Upper lobe of left lung (tissue), 6 donors: ENCODE measurements at places on chromosomes 6 and 20. TPM values are rescaled to one million over a fixed set of nuclear protein-coding genes. Genes with fewer than 3 reads are reported as not detected.

Gene GPX5
- total RNA-seq = not detected

Gene PNRC1
- total RNA-seq = 238 TPM

Gene GGTLC1
- 45.6 TPM for total RNA-seq

Gene RRAGD
- total RNA-seq = 21.0 TPM

Gene ZC3H12D
- total RNA-seq = 2.1 TPM

Gene SNAI1
- 11.0 TPM for total RNA-seq

Gene PPP1R16B
- total RNA-seq = 8.1 TPM

Gene RBPJL
- total RNA-seq = not detected

Gene IMPG1
- total RNA-seq = not detected

Gene FERMT1
- 1.0 TPM for total RNA-seq

Gene C6orf15
- total RNA-seq = not detected

Gene F13A1
- total RNA-seq = 51.2 TPM

Gene PHIP
- total RNA-seq = 25.2 TPM

- peaks cover 5% of the 10 kb centered on the region for H3K4me1 ChIP-seq
- no peak overlapping the region for H3K27ac ChIP-seq
- no peaks in the 10 kb centered on the region for H3K36me3 ChIP-seq
These were observed 192.5 kb downstream of the PTPRK start for GRCh38 chr6:128327890-128328289.

DNA sequence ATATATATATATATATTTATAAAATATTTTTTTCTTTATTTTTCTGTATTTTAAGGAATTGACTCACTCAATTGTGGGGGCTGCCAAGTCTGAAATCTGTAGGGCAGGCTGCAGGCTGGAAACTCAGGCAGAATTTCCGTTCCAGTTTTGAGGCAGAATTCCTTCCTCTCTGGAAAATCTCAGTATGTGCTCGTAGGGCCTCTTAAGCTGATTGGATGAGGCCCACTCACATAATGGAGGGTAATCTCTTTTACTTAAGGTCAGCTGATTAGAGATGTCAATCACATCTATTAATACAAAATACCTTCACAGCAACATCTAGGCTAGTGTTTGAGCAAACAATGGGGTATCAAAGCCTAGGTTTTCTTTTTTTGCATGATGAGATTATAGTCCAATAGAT is 244.7 kb upstream of the RNF24 start:
- no peaks in the 10 kb centered on the region for H3K27me3 ChIP-seq
- no peaks in the 10 kb centered on the region for H3K4me1 ChIP-seq
- DNase-seq = no peak
- no peaks in the 10 kb centered on the region for H3K36me3 ChIP-seq
- no peak overlapping the region for H3K4me3 ChIP-seq

- H3K4me3 ChIP-seq = no peak overlapping the region
- H3K36me3 ChIP-seq = no peaks in the 10 kb centered on the region
- H3K27ac ChIP-seq = no peak overlapping the region
These were observed 10.2 kb upstream of the RNF114 start for GRCh38 chr20:49925901-49926454.

DNA sequence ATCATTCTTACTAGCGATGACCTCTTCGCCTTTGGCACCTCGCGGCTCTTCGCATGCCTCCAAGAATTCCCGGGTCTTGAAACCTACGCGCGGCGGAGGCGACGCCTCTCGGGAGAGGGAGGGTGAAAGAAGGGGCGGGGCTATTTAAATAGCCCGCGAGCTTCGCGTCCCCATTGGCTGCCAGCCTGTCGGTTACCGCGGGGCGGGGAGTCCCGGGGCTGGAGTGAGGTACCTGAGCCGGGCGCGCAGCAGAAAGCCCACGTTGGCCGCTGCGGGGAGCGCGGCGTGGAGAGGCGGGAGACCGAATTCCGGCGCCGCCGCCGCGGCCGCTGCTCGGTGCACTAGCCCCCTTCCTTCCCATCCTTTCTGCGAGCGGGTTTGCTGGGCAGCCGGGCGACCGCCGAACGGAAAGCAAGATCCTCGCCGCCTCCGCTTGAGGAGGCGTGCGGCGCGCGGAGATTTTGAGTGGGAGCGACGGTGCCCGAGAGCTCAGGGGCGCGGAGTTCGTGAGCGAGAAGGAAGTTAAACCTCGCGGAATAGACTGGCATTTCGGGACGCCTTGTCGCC is at the start of gene BMP6:
TSS of gene BMP6 (plus strand) at position 251 of the 567 bp plus-strand sequence. CDS start 857 bp downstream, outside the sequence.
- DNase-seq = peak; percentile 94
- no peak within 1 kb of the TSS for H3K27ac ChIP-seq
- peaks cover 35% of the 10 kb centered on the region for H3K27me3 ChIP-seq
- H3K4me1 ChIP-seq = peaks cover 38% of the 10 kb centered on the region

GRCh38 chr6:111399626-111400025 is 83.4 kb downstream of the REV3L start:
- no peaks in the 10 kb centered on the region for H3K36me3 ChIP-seq
- no peak overlapping the region for H3K27ac ChIP-seq
- no peak overlapping the region for H3K4me3 ChIP-seq
- no peaks in the 10 kb centered on the region for H3K27me3 ChIP-seq

- no peaks in the 10 kb centered on the region for H3K36me3 ChIP-seq
- no peak for DNase-seq
- no peaks in the 10 kb centered on the region for H3K4me1 ChIP-seq
These were observed 193.6 kb downstream of the NKAIN2 start for GRCh38 chr6:123997223-123997622.

DNA sequence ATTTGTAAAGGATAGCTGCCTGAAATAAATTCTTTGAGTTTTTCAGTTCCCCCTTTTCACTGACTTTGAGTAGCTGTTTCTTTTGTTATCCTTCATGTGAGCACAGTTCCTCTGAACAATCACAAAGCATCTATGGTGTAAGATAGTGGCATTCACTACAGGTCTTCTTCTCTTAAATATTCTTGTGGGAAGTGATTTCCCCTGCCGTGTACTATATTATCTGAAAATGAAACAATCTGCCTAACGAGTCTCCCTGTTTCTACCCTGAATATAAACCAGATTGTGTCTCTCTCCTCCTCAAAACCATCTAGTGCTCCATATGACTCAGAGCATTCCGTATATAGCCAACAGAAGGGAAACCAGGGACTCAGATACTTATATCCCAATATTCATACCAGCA is 380.1 kb upstream of the SOX4 start:
- no peak overlapping the region for H3K27ac ChIP-seq
- H3K36me3 ChIP-seq = peaks cover 4% of the 10 kb centered on the region
- H3K4me3 ChIP-seq = no peak overlapping the region
- H3K4me1 ChIP-seq = no peaks in the 10 kb centered on the region

DNA sequence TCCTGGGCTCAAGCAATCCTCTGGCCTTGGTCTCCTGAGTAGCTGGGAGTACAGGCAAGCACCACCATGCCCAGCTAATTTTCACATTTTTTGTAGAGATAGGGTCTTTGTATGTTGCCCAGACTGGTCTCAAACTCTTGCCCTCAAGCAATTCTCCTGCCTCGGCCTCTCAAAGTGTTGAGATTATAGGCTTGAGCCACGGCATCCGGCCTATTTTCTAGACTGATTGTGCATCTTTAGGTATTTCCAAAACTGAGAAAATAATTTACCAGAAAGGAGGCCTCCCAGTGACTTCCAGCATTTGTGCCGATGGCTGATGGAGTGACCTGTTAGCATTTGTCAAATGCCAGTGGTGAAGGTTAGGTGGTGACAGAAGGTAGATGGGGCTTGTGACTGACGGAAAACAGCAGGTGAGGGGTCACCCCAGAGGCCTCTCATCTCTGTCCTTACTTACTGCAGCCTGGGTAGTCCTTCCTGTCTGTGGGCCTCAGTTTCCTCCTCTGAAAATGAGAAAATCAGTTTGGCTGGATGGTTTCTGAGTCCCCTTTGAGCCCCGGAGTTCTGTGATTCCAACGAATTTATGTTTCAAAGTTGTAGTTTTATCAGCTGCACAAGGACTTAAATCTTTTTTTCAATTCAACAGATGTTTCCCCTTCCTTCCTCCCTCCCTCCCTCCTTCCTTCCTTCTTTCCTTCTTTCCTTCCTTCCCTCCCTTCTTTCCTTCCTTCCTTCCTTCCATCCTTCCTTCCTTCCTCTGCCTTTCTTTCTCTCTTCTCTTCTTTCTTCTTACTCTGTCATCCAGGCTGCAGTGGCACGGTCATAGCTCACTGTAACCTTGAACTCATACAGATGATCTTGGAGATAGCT is 53.5 kb downstream of the TGM2 start:
- H3K27me3 ChIP-seq = no peaks in the 10 kb centered on the region
- no peak for DNase-seq
- H3K27ac ChIP-seq = peak overlapping the region; percentile 60
- H3K4me3 ChIP-seq = no peak overlapping the region
- no peaks in the 10 kb centered on the region for H3K36me3 ChIP-seq

DNA sequence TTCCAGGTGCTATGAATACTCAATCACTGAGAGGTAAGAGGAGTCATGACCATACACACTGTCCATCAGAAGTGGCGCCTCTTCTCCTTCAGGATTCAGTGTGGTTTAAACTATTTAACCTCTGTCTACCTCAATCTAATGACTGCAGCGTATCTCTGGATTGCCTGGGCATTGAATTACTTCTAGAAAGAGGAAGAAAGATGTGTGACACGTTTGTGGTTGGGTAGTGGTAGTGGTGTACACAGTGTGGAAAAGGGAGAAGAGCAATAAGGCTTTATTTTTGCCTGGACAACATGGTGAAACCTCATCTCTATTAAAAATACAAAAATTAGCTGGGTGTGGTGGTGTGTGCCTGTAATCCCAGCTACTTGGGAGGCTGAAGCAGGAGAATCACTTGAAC is 38.0 kb upstream of the ECHDC1 start:
- no peak overlapping the region for H3K4me3 ChIP-seq
- no peaks in the 10 kb centered on the region for H3K4me1 ChIP-seq
- H3K27ac ChIP-seq = no peak overlapping the region
- DNase-seq = no peak

GRCh38 chr6:146434732-146435390 is 108.8 kb upstream of the RAB32 start:
- H3K4me3 ChIP-seq = peak overlapping the region; percentile 45
- no peak for DNase-seq
- peaks cover 9% of the 10 kb centered on the region for H3K4me1 ChIP-seq

GRCh38 chr6:82362878-82363427 is 664 bp upstream of the TPBG start:
- H3K27ac ChIP-seq = no peak overlapping the region
- peak overlapping the region; percentile 52 for H3K4me3 ChIP-seq
- no peaks in the 10 kb centered on the region for H3K27me3 ChIP-seq
- no peak for DNase-seq

- H3K4me3 ChIP-seq = no peak overlapping the region
- DNase-seq = no peak
- no peaks in the 10 kb centered on the region for H3K27me3 ChIP-seq
- H3K36me3 ChIP-seq = no peaks in the 10 kb centered on the region
- no peaks in the 10 kb centered on the region for H3K4me1 ChIP-seq
These were observed 170.9 kb upstream of the STXBP5 start for GRCh38 chr6:147033267-147033666.

GRCh38 chr6:143221698-143222097 is 161.0 kb downstream of the AIG1 start:
- H3K36me3 ChIP-seq = no peaks in the 10 kb centered on the region
- H3K27me3 ChIP-seq = no peaks in the 10 kb centered on the region

- peaks cover 10% of the 10 kb centered on the region for H3K36me3 ChIP-seq
- DNase-seq = no peak
- H3K4me1 ChIP-seq = no peaks in the 10 kb centered on the region
- no peak overlapping the region for H3K27ac ChIP-seq
- no peak overlapping the region for H3K4me3 ChIP-seq
These were observed 9.9 kb downstream of the PRIM2 start for GRCh38 chr6:57327311-57327710.

- no peaks in the 10 kb centered on the region for H3K36me3 ChIP-seq
- no peak overlapping the region for H3K27ac ChIP-seq
- H3K4me1 ChIP-seq = peaks cover 10% of the 10 kb centered on the region
- DNase-seq = no peak
These were observed 73.9 kb downstream of the BANF2 start for GRCh38 chr20:17773619-17774018.

DNA sequence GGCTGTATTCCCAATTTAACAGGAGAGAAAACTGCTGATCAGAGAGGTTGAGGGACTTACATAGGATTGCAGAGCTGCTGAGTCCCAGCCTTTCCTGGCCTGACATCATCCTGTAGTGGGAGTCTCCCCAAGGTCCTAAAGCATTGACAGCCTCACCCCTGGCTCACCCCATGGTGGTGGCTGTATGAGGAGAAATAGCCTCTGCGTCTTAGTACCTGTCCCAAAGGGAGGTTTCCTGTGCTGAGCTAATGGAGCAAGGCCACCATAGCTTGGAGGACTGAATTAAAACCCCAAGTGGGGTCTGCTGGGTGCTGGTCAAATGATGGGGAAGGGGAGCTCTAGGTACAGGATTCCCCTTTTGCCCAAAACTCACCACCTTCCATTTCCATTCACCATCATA is 525.1 kb downstream of the CDH26 start:
- no peak overlapping the region for H3K4me3 ChIP-seq
- no peaks in the 10 kb centered on the region for H3K27me3 ChIP-seq
- no peaks in the 10 kb centered on the region for H3K36me3 ChIP-seq

GRCh38 chr6:16836144-16836981 is 75.1 kb upstream of the ATXN1 start:
- peak overlapping the region; percentile 47 for H3K27ac ChIP-seq
- H3K4me3 ChIP-seq = peak overlapping the region; percentile 29
- no peak for DNase-seq
- no peaks in the 10 kb centered on the region for H3K27me3 ChIP-seq
- H3K4me1 ChIP-seq = peaks cover 3% of the 10 kb centered on the region
